ENCODE measurements at places on chromosomes 16 and 17.

DNA sequence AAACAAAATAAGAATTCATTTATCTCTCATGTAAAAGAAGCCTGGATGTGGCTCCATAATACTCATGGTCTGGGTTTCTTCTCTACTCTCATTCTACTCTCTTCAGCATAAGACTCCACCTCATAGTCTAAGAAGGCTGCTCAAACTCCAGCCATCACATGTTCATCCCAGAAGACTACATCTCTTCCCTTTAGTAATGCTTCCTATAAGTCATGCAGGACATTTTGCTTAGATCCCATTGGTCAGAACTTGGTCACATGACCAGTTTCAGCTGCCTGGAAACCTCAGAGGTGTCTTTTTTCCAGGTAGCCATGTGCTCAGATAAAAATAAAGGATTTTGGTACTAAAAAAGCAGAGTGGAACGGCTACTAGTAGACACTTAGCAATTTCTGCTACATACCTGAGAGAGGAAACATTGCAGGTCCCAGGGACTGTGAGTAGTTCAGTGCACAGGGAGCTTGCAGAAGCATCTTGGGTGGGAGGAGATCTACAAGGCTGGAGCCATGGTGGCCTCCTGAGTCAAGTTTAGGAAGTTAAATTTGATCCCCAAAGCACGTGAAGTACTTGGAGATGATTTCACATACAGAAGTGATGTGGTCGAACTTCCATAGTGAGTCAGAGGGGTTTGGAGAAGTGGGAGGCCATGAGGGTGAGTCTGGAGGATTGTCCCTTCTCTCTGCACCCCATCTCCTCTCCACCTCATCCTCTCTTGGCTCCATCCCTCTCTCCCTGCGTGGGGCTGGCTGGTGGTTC lies 110.2 kb downstream of the CCDC182 start:
- no peak for DNase-seq

DNA sequence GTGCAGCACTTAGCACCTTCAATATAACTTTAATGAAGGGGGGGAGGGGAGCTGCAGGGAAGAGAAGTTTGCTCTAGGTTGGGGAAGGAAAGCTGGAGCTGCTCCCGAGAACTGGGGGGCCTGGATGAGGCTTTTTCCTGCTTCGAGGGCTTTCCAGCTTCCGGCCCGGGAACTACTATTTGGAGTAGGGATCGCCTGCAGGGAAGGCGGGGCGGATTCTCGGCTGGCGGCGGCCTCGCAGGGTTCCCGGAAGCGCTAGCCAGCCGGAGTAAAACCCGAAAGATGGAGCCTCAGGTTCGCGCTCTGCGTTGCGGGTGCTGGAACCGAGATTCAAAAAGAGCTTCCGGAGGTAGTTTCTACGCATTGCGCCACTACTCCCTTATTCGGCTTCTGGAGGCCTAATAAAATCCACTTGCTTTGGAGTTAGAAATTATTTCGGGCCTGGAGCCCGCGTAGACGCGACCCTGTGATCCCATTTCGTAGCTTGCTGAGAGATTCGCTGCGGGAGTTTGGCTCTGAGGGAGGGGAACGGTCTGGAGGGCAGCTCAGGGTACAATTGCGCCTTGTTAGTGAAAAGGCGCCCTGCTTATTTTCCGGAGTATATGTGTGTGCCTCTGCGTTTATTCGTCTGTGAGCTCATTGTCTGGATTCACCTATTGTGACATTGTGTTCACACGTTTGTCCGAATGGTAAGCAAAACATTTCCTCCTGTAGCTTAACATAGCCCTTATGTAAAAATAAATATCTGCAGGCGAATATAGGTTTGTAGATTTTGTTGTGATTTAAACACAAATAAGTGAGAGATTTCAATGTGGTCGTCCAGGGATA lies 652 bp downstream of the PRAC2 start:
- no peak for DNase-seq

GRCh38 chr17:67628580-67629013 lies 89.1 kb upstream of the NOL11 start:
- DNase-seq = no peak

DNA sequence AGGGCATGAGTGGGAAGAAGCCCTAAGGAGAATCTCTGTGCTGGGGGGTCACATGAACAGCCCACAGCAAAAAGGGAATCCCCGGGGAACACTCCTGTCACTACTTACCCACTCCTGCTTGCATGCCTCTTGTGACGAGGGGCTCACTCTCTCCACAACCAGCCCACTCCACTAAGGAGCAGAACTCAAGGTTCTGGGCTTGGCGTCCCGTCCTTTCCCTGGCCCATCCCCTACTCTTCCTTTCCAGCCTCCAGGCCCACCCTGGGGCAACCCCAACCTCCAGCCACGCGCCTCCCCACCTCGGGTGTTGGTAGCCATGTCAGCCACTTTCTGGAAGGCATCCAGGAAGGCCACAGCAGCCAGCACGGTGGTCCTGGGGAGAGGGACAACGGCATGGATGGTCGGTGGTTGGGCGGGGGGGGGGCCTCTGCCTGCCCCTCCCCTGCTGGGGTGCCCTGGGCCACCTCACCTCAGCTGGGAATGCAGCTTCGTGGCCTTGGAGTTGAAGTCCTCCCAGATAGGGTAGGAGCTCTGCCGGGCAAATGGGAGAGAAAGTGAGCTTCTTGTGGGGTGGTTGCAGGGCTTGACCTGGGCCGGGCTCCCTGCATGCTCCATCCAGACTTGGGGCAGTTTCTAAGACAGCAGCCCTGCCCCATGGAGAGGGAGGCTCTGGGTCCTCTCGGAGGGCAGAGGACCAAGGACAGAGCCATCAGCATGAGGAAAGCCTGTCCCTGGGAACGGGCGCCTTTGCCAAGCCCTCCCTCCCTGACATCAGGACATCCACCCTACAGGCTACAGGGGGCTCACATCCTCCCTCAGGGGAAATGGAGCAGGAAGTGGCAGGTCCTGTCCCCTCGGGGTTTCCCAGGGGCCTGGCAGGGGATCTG lies 5.1 kb downstream of the MTSS2 start:
- no peak for DNase-seq

GRCh38 chr17:29619251-29619650 lies 3.5 kb downstream of the CORO6 start:
- DNase-seq = no peak

GRCh38 chr16:2687531-2688308 lies 5.4 kb downstream of the KCTD5 start:
- DNase-seq = no peak

- DNase-seq = no peak
These were observed 3.1 kb upstream of the TNFSF13 start for GRCh38 chr17:7555320-7555948.

- DNase-seq = no peak
These were observed 176.9 kb upstream of the FAM20A start for GRCh38 chr17:68777856-68778694.

DNA sequence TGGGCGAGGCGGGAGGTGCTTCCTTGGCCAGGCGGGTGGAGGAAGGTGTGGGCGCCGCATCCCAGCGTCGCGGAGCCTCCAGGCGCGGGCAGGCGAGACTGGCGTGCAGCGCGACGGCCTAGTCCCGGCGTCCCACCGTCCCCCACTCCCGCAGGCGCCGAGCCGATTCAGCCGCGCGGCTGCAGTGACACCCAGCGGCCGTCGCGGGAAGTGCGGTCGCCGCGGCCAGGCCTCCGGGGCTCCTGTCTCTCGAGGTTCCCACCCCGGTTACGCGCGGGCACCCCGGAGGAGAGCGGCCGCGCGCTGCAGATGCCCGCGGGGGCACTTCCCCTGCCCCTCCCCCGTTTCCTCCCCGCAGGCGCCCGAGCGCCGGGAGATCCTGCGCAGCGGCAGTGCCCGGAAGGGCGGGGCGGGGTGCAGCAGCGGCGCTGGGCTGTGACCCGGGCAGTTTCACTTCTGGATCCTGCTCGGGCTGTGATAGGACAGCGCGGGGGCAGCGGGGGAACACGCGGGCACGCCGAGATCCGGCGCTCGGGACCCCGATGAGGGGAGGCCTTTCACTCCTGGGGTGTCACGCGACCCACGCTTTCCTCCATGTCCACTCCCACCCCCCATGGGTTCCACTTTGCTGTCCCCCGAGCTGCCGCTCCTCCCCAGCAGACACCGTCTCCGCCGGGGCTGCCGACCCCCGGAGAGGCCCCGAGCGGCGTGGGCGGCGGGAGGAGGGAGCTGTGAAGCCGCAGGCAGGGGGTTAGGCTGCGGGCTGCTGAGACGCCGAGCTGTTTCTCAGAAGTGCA lies 16.6 kb downstream of the GRB7 start:
- peak; percentile 89 for DNase-seq

DNA sequence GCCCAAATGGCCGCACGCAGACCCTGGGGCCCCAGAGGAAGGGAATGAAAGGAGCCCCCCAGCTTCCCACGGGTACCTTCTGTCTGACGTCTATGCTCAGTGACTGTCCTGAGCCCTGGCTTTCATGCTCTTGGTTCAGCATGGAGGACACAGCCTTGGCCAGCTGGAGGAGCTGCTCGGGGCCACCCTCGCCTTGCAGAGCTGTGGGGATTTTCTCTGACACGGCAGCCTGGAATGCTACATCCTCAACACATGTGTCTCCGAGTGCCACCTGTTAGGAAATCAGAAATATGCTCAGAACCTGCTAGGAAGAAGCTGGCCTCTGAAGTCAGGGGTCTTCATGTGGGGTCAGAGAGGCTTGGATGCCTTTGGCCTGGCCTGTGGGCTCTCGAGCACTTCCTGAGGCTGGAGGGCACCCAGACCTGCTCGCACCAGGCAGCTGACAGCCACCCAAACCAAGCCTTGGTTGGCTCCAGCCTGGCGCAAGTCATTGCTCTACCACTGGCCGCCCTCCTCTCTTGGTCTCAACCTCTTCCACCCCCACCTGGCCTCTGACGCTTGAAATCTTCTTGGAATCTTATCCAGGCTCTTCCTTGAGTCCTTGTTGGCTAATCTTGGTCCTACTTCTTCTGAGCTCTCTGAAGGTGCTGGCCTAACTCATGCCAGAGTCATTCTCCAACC lies 63.7 kb upstream of the BCO1 start:
- no peak for DNase-seq

GRCh38 chr16:69113216-69113615 lies 7.8 kb downstream of the HAS3 start:
- DNase-seq = no peak

DNA sequence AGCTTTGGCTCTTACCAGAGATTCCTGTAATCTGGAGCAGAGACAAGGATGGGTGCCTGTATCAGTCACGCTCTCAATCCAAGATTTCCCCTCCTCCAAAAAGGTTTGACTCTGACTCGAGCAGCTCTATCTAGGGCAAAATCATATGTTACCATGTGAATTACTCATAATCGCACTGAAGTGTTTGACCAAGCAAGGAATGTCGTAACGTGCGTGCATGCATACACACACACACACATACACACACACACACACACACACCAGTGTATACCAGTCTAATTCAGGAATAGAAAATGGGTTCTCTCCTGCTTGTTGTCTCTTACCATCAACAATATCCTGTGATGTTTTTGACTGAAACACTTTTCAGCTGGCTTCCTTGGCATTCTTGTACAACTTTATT lies 835.1 kb downstream of the KCNJ2 start:
- no peak for DNase-seq

DNA sequence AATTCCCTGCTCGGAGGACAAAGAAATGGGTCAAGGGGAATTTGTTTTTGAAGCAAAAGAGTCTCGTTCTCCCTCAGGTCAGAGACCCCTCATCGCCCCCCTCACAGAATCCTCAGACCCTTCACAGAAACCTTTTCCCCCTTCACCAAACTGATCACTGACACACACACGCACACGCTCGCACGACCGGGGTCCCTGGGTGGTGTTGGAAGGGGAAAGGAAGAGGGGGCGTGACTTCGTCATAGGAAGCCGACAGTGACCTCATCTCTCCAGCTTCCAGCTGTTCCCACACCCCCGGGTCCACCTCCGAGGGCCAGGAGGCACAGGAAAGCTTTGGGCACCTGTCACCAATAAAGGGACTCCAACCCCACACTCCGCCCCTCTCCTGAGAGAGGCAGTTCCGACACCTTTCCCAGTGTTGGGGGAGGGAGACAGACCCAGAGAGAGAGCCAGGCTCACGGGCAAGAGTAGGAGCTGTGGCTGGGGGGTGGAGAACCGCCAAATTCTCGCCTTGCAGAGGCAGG lies 1.2 kb downstream of the ASGR1 start:
- DNase-seq = no peak

GRCh38 chr16:66751053-66751302 lies 431 bp downstream of the DYNC1LI2 start:
- no peak for DNase-seq

GRCh38 chr17:50219342-50219741 lies 17.9 kb upstream of the COL1A1 start:
- DNase-seq = no peak

DNA sequence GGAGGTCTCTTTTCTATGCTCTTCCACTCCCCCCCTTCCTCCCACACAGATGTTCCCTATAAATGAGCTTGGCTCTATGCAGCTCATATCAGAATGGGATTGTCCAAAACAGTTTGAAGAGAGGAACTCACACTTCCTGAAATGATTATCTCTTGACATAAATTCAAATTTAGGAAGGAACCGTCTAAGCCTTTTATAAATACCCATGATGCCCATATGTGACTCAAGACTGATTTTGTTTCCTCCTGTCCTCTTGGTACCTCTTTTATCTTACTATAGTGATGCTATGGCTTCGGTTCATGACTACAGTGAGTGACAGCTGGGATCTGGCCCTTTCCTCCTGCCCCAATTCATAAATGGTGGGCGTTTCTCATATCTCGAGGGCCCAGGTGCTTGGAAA lies 16.6 kb upstream of the TERF2 start:
- no peak for DNase-seq
